Naive thymus-derived CD8-positive, alpha-beta T cell (primary cell): ENCODE measurements at places on chromosomes 7 and 10. TPM values are rescaled to one million over a fixed set of nuclear protein-coding genes. Genes with fewer than 3 reads are reported as not detected.

AMPH gene
- total RNA-seq, result not detected

- peak overlapping the region; percentile 76 for H3K4me3 ChIP-seq
- no peak for DNase-seq
- H3K27ac ChIP-seq, result peak overlapping the region; percentile 83
- no peaks in the 10 kb centered on the region for H3K36me3 ChIP-seq
- H3K27me3 ChIP-seq, result no peaks in the 10 kb centered on the region
Measured at GRCh38 chr10:119270762-119271366, 63.5 kb downstream of the GRK5 start.

- no peaks in the 10 kb centered on the region for H3K36me3 ChIP-seq
- H3K4me1 ChIP-seq, result peaks cover 6% of the 10 kb centered on the region
- H3K27ac ChIP-seq, result peak within 1 kb of the TSS; percentile 53
- peak; percentile 16 for DNase-seq
- H3K4me3 ChIP-seq, result peak within 1 kb of the TSS; percentile 82
Measured at GRCh38 chr7:4861673-4862072, at the start of gene PAPOLB. Gene PAPOLB (minus strand): TSS chr7:4862030. CDS start chr7:4861810, 220 bp downstream.

KIF5B gene
- total RNA-seq, result 47.8 TPM
